ENCODE measurements at places on chromosomes 3 and 15.

DNA sequence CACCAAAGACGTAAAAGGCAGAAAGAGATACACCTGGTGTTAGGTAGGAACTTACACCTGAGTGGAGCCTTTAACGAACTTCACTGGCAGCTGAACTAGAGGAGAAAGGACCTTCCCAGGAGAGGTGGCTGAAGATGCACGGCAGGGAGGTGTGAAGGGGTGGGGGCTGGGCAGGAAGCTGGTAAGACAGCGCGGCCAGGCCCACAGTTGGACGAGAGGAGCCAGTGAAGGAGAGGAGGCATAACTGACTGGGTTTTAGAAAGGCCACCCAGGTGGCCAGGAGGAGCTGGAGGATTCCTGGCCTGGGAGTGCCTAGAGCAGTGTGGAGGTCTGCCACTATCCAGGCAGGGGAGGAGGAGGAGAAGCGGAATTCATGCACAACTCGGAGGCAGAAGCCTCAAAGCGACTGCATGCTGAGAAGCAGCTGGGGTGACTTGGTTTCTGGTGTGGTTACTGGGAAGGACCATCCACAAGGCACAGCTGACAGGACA, 51.9 kb downstream of the SLC41A3 start:
- no peak for DNase-seq

- DNase-seq = no peak
Observed at GRCh38 chr3:158369279-158369678, 201.7 kb upstream of the MLF1 start.

- peak; percentile 13 for DNase-seq
Observed at GRCh38 chr15:25250906-25251622, 187.8 kb downstream of the UBE3A start.

GRCh38 chr3:64818196-64818595, 130.4 kb upstream of the ADAMTS9 start:
- DNase-seq = no peak

DNA sequence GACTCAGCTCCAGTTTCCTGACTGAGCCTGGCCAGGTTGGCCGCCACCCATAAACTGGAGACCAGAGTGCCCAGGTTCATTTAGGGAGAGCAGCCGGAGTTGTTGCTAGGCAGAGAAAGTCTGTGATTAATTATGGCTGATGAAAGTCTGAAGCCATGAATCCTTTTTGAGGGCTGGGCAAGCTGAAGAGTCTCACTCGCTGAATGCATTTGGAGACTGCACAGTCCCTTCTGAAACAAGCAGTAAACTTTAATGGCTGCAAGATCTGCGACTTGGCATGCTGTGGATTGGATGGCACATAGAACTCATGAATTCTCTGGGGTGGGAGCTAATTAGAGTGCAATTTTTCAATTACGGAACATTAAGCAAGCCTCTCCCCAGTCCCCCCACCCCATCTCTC, 282.1 kb downstream of the RPLP1 start:
- no peak for DNase-seq

GRCh38 chr3:132652640-132653270, 6.9 kb downstream of the ACAD11 start:
- DNase-seq = no peak

GRCh38 chr3:14471690-14472089, 68.5 kb downstream of the GRIP2 start:
- no peak for DNase-seq

GRCh38 chr15:33618350-33618749, 307.6 kb downstream of the RYR3 start:
- no peak for DNase-seq

GRCh38 chr3:144085964-144086363, 114.3 kb downstream of the DIPK2A start:
- DNase-seq = no peak

GRCh38 chr3:133572158-133573053, 1.1 kb upstream of the CDV3 start:
- no peak for DNase-seq

- DNase-seq = no peak
Observed at GRCh38 chr3:61497463-61497862, 63.9 kb upstream of the PTPRG start.

DNA sequence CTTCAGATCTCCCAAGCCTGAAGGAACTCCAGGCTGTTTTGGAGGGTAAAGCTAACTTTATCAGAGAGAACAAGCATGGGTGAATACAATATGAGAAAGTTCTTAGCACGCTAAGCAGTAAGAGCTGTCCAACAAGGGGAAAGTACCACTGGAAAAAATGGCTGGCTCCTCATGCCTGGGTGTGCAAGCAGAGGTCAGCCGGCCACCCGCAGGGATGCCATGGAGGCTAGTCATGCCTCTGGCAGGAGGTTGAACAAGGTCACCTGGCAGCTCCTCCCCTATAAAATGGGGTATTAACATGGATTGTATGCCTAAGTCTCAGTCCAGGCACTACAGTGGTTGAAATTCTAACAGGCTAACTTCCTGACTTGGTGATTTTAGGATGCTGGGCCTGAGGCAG, 75.4 kb upstream of the SLC6A1 start:
- DNase-seq = no peak

DNA sequence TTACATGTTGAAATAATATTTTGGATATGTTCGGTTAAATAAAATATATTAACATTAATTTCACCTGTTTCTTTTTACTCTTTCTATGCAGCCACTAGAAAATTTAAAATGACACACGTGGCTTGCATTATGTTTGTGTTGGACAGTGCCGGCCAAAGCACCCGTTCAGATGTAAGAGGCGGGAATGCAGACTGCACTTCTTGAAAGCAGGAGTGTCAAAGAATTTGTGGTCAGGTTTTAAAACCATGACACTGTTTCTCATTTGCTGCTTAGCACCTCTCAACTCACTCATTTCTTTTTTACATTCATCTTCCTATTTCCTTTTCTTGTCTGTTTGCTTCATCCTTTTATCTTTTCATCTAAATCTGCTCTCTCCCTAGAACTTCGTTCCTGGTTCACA, 35.3 kb upstream of the MINAR1 start:
- no peak for DNase-seq

DNA sequence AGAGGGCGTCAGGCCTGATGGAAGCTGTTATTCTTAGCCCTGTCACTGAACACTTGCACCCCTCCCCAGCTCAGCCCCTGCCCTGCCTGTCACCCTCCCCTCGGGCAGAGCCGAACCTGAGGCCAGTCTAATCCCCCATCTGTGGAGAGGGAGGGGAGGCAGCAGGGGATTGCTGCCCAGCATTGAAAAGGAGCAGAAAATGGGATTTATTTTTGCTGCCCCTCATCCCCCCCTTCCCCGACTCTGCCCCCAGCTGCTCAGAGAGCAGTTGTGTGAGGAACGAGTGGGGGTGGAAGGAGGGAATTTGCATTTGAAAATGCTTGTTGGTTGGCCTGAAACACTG, 71.6 kb downstream of the EPHB3 start:
- DNase-seq = no peak

- peak; percentile 24 for DNase-seq
Observed at GRCh38 chr15:50183112-50183794, 1.3 kb downstream of the SLC27A2 start.

- no peak for DNase-seq
Observed at GRCh38 chr3:123635217-123635616, 50.4 kb upstream of the HACD2 start.

- no peak for DNase-seq
Observed at GRCh38 chr15:60982249-60982910, 246.7 kb downstream of the RORA start.

- DNase-seq = no peak
Observed at GRCh38 chr3:14803981-14804834, 14.6 kb upstream of the FGD5 start.

DNA sequence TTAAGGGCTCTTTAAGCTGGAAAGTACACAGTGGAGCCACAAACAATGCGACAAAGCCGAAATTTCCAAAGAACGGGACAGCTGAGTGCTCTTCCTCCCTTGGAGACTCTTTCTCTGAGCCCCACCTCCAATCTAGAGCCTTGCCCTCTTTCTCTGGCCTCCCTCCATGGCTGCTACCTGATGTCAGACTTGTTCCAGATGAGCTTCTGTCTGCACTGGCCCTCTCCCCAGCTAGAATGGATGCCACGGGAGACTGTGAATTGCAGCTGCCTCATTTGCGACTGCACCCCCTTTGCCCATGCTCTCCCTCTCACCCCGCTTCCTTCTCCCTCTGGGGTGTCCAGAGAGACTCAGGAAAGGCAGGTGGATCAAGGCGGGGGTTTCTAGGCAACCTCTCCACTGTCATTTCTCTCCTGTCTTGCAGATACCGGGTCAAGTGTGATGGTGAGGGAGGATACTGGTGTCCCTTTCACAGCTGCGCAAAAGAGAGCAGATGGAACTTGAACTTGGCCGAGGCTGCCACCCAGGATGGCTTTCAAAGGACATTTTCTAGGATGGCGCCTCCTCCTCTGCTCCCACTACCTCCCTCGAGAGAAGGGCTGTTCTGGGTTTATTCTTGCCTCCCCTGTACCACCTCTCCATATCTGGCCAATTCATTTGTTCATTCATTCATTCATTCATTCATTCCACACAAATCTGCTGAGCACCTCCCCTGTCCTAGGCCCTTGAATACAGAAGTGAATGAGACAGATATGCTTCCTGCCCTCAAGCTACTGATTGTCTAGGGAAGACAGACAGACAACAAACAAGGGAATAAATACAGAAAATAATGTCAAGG, 12.8 kb downstream of the ATP2B2 start:
- no peak for DNase-seq

DNA sequence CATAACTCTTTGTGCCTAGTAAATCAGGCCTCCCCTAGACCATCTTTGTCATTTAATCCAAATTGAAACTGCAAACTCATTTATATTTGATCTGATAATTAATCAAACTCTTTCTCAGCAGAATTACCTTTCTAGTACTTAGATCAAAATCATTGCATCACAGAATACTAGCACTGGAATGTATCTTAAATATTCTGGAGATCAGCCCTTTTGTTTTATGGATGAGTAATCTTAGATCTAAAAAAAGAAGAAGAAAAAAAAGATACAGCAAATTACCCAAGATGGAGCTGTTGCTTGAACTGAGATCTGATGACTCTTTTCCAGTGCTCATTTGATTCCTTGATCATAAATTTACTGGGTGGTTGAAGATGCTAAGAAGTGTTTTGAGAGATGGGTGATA, 47.9 kb downstream of the NAALADL2 start:
- no peak for DNase-seq

DNA sequence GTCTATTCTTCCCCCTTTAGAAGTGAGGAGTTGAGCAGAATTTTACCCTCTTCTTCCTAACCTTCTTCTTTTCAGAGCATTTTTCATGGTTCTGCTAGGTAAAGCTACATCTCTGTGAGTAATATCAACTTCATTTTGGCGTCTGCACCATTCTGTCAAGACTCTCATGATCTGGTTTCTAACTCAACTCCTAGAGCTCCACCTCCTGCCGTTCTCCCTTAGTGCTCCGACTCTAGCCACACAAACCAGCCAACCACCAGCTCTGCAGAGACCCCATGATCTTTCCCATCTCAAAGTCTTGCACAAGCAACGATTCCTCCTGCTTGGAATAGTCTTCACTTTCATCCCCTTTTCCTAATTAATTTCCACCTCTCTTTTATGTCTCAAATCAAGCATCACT, 193.9 kb upstream of the TMC3 start:
- no peak for DNase-seq

DNA sequence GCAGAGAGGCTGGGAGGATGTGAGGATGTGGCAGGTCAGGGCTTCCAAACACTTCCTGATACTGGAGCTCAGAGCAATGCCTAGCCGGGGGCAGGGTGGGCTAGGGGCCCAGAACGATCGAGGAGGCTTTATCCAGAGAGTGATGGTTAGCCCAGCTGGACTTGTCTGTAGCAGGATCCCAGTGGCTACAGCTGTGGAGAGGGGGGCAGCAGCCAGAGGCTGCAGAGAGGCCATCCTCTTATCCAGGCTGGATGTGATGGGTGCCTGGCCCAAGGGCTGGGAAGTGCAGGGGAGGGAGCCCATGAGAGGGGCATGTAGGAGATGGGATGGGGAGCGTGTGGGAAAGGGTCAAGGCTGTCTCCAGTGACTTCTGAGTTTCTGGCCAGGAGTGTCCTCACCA, 4.6 kb downstream of the PARP3 start:
- no peak for DNase-seq

GRCh38 chr15:84813931-84814330, 3.2 kb upstream of the ALPK3 start:
- no peak for DNase-seq

GRCh38 chr3:60307562-60308199, 943.6 kb downstream of the FHIT start:
- DNase-seq = no peak

GRCh38 chr15:36571301-36571700, 8.1 kb upstream of the CDIN1 start:
- DNase-seq = no peak

DNA sequence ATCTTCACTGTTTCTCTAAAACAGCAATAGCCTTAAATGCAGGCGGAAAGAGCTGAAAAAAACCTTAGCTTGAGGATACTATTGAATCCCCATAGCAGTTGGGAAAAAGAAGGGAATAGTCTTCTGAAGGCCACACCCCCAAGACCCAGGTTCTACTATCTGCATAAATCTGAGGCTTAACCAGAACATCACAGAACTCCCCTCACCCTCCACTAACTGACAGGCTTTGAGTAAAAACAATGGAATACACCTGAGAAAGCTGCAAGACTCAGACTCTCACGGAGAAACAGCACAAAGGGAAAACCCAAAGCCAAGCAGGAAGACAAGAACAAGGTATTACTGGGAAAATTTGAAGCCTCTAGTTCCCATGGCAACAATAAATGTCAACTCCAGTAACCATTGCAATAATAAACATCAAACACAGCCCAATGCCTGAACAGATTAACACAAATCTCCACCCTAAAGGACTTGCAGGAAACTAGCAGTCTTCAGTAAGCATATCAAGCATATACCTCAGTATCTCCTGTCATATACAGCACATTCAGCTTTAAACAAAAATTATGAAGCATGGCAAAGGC, 56.4 kb downstream of the TMCC1 start:
- DNase-seq = no peak

DNA sequence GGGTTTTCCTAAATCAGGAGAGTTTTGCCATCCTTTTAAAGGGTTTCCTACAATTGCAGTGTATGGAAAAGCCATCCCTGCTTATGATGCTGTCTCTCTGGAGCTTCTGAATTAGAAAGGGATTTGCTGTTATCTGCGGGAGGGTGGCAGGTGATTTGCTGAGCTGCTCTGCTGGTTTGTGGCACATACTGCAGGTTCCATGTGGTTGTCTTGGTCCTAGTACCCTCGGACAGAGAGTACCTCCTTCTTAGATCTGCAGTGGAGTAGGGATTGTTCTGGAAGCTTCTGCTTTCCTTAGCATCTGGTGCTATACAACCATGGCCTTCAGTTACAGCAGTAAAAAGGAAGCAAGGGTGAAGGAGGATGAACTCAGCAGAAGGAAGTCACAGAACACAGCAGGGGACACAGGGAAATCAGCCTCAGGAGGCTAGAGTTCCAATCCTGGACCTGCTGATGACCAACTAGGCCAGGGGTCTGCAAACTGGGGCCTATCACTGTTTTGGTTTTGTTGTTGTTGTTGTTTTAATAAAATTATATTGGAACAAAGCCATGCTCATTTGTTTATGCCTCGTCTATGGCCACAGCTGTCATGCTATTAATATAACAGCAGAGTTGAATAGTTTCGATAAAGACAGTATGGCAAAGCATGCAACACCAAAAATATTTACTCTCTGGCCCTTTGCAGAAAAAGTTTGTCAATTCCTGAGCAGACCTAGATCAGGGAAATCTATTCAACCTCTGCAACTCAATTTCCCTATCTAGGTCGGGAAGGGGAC, 39.5 kb downstream of the STARD5 start:
- no peak for DNase-seq
